ENCODE measurements at places on chromosomes 3 and 15.

DNA sequence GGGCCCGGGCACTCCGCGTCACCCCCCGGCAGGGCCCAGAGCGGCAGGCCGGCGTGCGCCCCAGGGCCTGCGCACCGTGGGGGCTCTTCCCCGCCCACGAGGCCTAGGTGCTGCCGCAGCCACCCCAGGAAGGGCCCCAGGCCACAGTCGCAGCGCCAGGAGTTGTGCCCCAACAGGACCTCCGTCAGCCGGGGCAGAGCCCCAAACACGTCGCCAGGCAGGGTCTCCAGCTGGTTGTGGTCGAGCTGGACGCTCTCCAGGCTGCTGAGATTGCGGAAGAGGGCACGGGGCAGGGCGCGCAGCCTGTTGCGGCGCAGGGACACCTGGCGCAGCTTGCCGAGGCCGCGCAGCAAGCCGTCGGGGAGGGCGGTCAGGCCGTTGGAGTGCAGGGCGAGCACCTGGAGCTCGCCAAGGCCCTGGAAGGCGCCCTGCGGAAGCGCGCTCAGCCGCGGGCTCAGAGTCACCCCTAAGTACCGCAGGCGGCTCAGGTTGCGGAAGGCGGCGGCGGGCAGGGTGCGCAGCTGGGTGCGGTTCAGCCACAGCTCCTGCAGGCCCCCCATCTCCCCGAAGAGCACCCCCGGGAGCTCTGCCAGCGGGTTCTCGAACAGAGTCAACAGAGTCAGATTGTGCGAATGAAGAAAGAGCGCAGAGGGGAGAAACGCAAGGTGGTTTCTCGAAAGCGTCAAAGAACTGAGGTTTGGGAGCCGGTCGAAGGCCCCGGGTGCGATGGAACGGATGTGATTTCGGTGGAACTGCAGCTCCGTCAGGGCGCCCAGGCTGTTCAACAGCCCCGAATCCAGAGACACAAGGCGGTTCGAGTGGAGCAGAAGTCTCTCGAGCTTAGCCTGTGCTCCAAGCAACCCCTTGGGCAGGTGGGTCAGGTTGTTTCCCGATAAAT lies 2.0 kb downstream of the GP5 start:
- DNase-seq, result no peak

GRCh38 chr15:39502611-39503195 lies 78.2 kb upstream of the THBS1 start:
- no peak for DNase-seq

GRCh38 chr3:41688595-41689380 lies 273.1 kb downstream of the ULK4 start:
- no peak for DNase-seq

- no peak for DNase-seq
These were observed 1.3 kb downstream of the CAMK2N2 start for GRCh38 chr3:184259878-184260723.

DNA sequence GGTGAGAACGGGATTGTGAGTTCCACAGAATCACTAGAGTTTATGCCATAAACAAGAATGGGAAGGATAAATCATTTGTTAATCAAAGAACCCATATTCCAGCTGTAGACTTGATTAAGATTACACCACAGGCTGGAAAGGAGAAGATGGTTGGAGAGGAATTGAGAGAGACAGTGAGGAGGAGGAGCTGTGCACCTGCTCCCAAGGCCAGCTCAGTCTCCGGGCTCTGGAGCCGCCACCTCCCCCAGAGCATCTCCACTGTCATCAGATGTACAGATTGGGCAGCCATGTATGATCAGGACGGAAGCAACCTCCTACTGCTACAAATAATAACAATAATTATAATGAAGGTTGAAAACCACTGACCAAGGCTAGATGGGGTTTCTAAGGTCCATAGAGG lies 170.0 kb downstream of the MINAR1 start:
- no peak for DNase-seq

DNA sequence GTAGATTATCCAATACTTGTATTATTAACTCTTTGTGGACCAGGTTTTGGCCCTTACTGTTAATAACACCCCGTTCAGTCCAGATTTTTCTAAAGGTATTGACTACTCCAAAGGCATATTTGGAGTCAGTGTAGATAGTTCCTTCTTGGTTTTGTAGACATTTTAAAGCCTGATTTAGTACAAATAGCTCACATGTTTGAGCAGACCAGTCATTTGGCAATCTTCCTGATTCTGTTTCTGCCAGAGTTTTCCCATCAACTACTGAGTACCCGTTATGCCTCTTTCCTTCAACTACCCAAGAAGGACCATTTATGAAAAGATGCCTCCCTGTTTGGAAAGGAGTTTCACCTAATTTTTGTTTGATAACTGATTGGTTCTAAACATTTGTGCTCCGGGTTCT lies 82.0 kb downstream of the CHCHD4 start:
- DNase-seq, result no peak

DNA sequence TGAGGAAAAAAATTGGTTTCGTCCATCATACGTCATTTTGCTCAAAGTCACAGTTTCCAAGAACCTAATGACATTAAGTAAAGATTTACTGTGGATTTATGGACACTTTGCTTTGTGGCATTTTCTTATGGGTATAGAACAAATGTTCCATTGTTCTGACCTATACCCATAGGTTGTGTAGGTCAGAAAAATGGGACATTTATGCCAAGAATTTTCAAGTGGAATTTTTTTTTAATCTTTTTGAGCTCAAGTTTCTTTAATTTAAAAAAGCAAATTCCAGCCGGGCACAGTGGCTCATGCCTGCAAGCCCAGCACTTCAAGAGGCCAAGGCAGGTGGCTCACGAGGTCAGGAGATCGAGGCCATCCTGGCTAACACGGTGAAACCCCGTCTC lies 187.5 kb upstream of the TPM1 start:
- no peak for DNase-seq
